ENCODE measurements at places on chromosomes 4 and X.

DNA sequence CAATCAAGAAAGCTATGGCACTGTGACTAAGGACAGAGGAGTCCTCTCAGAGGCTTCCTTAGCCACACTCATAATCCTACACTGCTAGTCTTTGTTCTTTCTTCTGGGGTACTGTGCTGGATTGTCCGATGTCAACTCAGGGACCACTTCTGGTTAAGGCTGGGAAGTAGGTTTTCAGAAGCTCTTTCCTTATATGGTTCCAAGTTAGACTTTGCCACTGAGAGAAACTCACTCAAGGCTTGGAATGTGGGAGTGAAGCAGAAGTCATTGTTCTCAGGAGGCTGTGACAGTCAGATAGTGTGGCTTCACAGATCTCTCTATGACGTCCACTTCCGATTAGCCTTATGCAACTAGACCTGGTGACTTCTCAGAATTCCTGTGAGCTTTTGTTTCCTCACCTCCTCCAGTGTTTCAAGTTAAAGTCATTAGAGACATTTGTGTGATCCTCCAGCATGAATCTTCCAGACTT is 317.3 kb upstream of the F9 start:
- DNase-seq, result no peak

- DNase-seq, result no peak
These were observed 2666.5 kb downstream of the ARAP2 start for GRCh38 chr4:33577791-33578190.

DNA sequence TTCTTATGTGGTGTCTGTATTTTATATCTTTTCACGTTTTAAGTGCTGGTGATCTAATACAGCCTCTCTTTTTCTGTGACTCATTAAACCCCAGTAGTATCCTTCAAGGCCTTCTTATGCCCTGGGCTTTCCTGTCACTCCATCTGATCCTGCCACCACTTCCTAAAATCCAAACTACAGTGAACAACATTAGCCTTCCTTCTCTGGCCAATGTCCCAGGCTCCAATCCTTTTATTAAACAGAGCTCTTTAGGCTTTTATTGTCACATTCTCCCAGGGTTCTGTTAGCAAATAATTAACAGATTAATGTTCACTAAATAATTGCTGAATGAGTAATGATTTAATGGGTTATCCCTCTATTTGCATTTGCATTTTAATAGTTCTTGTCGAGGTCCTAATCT is 47.9 kb upstream of the ITM2A start:
- DNase-seq, result no peak

- no peak for DNase-seq
These were observed at the start of gene FAM47A for GRCh38 chrX:34132028-34132427. Gene FAM47A, minus strand, starts transcription at chrX:34132314. Its CDS starts 36 bp downstream, at chrX:34132278.

GRCh38 chr4:46385946-46386345 is 4.0 kb downstream of the GABRA2 start:
- no peak for DNase-seq

- no peak for DNase-seq
These were observed 90.5 kb upstream of the RAPGEF2 start for GRCh38 chr4:159012381-159012780.

GRCh38 chr4:3266076-3266475 is 17.1 kb downstream of the MSANTD1 start:
- no peak for DNase-seq

GRCh38 chr4:131091896-131092295 is 1995.9 kb downstream of the C4orf33 start:
- peak; percentile 45 for DNase-seq

DNA sequence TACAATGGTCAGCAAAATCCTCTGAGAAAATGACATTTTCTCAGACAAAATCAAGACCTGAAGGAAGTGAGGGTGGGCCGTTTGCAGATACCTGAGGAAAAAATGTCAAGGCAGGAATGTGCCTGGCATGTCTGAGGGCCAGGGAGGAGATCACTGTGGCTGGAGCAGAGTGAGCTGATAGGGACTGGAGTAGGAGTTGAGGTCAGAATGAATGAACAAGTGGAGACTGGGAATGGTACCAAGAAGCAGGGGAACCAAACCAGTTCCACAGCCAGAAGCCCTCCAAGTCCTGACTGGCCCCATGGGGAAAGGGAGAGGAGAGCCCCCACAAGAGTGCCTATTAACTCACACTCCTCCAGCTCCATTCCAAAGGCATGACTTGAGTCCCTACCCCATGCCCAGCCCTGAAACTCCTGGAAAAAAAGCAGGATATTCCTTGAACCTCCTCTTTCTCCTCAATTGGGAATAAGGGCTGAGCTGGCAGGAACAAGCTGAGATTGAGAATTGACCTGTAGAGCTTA is 41.5 kb downstream of the STEEP1 start:
- DNase-seq, result no peak

DNA sequence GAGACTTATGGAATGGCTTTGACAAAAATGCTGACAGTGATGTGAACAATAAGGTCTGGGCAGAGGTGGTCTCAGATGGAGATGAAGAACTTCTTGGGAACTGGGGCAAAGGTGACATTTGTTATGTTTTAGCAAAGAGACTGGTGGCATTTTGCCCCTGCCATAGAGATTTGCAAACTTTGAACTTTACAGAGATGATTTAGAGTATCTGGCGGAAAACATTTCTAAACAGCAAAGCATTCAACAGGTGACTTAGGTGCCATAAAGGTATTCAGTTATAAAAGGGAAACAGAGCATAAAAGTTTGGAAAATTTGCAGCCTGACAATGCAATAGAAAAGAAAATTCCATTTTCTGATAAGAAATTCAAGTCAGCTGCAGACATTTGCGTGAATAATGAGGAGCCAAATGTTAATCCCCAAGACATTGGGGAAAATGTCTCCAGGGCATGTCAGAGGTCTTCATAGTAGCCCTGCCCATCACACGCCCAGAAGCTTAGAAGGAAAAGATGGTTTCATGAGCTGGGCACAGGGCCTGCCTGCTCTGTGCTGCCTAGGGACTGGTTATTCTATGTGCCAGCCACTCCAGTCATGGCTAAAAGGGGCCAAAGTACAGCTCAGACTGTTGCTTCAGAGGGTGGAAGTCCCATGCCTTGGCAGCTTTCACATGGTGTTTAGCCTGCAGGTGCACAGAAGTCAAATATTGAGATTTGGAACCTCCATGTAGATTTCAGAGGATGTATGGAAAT is 782.2 kb downstream of the TRAM1L1 start:
- no peak for DNase-seq

DNA sequence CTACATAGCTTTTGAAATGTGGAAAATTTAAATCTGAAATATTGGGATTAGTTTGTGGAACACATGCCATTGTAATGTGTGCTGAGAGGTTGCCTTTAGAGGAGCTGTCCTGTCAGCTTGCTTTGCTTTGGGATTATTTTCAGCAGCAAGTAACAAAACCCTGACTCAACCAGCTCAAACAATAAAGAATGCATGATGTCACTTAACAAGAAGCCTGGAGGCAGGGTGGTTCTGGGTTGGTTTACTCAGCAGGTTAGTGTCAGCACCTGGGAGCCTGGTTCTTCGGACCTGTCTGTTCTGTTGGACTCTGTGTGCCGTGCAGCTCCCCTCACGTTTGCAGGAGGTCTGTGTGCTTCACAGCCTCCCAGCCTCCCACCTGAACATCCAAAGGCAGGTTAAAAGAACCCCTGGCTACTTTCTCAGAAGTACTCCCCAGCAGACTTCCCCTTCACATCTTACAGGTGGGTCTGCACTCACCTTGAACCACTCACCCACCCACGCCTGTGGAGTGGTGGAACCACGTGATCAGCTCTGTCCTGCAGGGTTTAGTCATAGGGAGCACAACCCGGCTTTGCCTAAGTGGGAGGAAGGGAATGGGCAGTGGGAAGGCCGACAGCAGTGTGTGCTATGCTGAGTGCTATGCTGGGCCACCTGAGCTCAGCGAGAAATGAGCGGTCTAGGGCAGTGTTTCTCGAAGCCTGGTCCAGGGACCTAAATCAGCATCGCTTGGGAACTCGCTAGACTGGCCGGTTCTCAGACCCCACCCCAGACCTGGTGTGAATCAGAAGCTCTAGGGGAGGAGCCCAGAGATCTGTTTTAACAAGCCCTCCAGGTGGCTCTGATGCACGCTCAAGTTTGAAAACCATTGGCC is 20.4 kb downstream of the TMEM131L start:
- DNase-seq, result no peak

DNA sequence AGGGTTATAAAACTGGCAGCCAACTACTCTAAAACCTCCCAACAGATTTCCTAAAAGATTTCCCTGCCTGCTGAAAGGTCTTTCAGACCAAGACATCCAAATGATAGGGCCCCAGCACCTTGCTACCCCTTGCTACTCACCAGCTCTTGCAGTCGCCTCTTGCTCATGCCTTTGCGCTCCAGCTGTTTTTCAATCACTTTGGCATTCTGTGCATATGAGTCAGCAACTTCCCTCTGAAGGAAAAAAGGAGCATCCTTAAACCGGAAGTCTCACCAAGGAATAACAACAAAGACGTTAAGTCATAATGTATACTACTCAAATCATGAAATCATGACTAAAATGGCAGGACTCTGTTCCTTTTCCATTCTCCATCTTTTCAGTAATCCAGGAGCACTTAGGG is 24.0 kb downstream of the STEEP1 start:
- no peak for DNase-seq

GRCh38 chr4:121330180-121330665 is 50.6 kb downstream of the QRFPR start:
- DNase-seq, result peak; percentile 71

- no peak for DNase-seq
These were observed 534.4 kb upstream of the PCDH10 start for GRCh38 chr4:132614682-132615081.
